Aorta (tissue), 5 donors: ENCODE measurements at places on chromosomes 11 and 22. TPM values are rescaled to one million over a fixed set of nuclear protein-coding genes. Genes with fewer than 3 reads are reported as not detected.
A peak's percentile ranks its signal among the peaks of the same experiment; 100 is the strongest.

Gene SCGB2A2
- not detected for total RNA-seq

- DNase-seq: no peak
These were observed 962.3 kb upstream of the RAG2 start for GRCh38 chr11:37560346-37560745.

GRCh38 chr11:91265946-91266345 is 958.7 kb upstream of the FAT3 start:
- DNase-seq: no peak

GRCh38 chr11:13954591-13954990 is 7.9 kb upstream of the SPON1 start:
- DNase-seq: no peak

GRCh38 chr11:117649296-117650055 is 147.5 kb downstream of the DSCAML1 start:
- no peak for DNase-seq

DNA sequence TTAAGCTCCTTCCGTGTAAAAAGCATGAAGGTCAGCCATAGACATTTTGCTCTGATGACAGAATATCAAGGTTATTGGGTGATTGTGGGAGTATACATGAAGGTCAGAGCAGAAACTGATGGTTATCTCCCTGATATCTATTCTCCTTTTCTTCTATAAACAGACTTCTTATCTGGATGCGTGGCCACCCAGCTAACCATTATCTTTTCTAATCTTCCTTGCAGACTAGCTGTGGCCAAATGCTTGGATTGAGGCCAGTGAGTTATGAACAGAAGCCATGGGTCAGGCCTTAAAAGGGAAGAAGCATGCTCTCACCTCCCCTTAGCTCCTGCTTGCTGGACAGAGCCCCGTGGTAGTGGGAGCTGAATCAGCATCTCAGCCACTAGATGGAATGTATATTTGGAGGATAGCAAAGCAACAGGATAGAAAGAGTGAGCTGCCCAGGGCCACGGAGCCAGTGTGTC is 31.3 kb upstream of the LRRC55 start:
- no peak for DNase-seq

GRCh38 chr22:29661336-29661735 is 57.9 kb downstream of the NF2 start:
- no peak for DNase-seq

DNA sequence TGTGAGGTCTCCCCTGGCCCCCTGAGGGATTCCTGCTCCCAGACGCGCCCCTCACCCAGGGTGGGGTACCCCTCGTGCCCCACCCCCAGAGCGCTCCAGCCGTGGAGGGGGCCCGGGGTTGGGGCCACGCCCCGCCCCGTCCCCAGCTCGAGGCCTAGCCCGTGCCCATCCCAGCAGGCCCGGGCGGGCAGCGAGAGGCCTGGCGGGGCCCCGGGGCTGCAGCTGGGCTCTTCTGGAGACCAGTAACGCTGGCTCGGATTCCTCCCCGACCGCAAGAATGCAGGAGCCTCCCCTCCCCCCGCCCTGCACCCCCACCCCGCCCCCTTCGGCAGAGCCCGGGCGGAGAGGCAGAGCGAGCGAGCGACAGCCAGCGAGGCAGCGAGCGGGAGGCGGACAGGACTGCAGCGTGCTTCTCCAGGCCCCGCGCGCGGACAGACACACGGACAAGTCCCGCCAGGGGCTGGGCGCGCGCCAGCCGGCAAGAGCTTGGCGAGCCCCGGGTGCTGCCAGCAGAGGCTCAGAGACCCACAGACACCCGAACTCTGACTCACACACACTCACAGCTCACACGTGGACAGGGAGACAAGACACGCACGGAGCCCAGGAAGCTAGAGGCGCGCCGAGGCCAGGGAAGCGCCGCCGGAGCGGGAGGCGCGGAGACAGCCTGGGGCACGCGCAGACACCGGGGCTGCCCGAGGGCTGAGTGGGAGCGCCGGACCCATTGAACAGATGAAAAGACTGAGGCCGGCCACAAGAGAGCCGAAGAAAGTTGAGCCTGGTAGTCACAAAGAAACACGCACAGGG is 15.2 kb downstream of the BCL9L start:
- DNase-seq: peak; percentile 87

GRCh38 chr11:96014217-96014616 is 90.3 kb upstream of the MTMR2 start:
- no peak for DNase-seq
